Activated CD8-positive, alpha-beta T cell treated with anti-CD3 and anti-CD28 coated beads, Interleukin-2, amount 10 ng/mL, durations not matched to agents 7 days and 5 days (primary cell): ENCODE measurements at places on chromosomes 7 and 10. TPM values are rescaled to one million over a fixed set of nuclear protein-coding genes. Genes with fewer than 3 reads are reported as not detected.
A peak's percentile ranks its signal among the peaks of the same experiment; 100 is the strongest.

DNA sequence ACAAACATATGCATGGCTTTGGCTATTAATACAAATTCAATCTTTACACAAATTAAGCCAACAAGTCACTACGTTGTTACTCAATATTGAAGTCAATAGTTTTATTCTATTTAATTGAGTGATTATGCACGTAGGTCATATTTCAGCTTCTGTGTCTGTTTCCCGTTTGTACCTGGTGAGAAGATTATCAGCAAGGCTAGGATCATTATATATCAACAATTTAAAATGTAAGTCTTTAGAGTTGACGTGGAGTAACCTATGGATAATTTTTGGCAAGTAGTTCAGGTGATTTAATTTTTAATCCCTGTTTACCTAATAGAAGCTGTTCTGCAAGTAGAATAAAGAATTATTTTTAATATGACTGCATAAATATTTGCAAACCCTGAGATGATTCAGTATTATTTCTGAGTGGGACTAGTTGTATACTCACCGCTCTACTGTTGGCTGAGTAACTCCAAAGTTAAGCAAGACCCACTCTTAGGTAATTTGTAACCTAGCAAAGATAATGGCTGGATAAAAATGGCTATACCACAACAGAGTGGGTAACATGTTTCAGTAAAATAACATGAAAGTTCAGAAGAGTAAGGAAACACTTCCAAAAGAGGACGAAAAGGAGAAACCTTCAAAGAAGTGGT lies 161.0 kb downstream of the HGF start:
- no peak for DNase-seq

GRCh38 chr7:124032369-124033094 lies at the start of gene TMEM229A:
Gene TMEM229A, minus strand, starts transcription at chr7:124033067. Its CDS starts 64 bp downstream, at chr7:124033003.
- DNase-seq = peak; percentile 24

GRCh38 chr10:79403441-79404230 lies 41.8 kb downstream of the ZCCHC24 start:
- DNase-seq = no peak

DNA sequence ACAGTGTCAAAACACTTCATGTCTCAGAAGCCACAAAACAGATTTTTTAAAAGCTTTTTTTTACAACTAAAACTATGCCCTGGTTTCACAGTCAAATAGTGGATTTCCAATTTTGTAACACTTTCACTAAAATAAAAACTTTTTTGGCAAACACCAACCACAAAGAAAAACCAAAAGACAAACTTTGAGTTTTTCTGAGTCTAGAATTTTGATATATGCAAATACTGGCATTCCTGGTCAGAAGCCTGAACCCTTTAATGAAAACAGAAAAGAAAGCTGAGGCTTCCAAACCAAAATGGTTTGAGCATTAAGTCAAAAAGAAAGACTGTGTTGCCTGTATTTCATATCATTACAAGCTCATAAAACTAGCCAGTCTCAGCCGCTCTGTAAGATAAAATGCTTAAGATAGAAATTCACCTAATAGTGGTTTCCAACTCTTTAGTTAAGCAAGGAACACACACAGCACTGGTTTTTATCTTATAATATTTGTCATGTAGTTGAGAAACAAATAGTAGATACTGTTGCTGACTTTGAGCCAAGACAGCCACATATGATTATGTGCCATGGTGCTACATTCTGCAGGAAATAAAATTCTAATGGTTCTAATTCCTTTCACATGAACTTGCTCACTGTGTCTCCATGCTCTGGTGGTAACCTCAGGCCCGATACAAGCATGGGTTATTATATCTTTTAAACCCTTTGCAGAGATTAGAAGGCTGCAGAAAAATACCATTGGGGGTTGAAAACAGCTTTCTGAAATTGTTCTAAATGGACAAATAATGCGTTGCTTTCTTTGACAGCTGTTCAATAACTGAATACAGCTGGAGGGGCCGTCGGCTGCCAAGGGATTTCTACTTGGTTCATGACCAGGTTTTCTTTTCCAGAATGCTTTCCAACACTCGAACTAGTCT lies 49.4 kb downstream of the FAM171A1 start:
- no peak for DNase-seq

DNA sequence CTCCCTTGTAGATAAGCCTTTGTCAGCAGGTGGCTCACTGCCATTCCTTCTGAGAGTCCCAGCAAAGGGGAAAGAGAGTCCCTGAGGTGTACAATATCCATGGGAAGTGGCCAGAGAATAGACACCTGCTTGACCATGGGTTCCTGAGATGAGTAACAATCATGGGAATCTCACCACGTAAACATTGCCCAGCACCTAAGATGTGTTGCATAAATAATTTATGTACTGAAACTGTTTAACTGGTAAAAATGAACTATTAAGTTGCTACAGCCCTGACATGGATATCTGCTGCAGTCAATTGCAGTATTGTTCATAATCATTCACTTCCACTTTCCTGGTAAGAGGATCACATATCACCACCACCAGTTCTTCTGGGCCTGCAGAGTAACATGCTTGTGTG lies 123.8 kb upstream of the INHBA start:
- no peak for DNase-seq

- no peak for DNase-seq
Measured at GRCh38 chr10:11742779-11743298, 657 bp downstream of the ECHDC3 start.

- DNase-seq = no peak
Measured at GRCh38 chr7:149009527-149009926, 18.8 kb downstream of the PDIA4 start.

- no peak for DNase-seq
Measured at GRCh38 chr10:21757185-21757901, 223.3 kb downstream of the MLLT10 start.

GRCh38 chr7:27689150-27689549 lies 26.5 kb upstream of the HIBADH start:
- no peak for DNase-seq

The GRB10 gene
- 6.3 TPM for total RNA-seq

The TMEM178B gene
- 0.10 TPM for total RNA-seq

The ABCA13 gene
- 0.08 TPM for total RNA-seq

The ANKRD61 gene
- total RNA-seq = 0.29 TPM

The PRLHR gene
- not detected for total RNA-seq

The SPDYE9 gene
- not detected for total RNA-seq

The AUTS2 gene
- 16.3 TPM for total RNA-seq

The POLR2J2 gene
- 19.4 TPM for total RNA-seq
